ENCODE measurements at places on chromosomes 7 and 10.

DNA sequence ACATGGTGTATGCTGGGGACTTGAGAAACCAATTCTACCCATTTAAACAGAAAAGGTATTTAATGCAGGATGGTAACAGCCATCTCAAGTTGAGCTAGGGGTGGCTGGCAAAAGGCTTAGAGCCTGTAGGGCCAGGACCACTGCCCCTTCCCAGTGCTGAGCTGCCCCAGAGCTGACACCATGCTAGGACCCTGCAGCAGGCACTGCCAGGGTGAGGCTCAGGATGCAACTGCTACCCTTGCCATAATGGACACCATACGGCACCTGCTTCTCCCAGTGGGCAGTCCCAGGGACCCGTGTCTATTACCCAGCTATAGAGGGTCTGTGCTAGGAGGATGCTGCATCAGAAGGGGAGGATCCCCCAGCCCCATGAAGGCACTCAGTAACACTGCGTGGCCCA lies 160.7 kb upstream of the ADCY1 start:
- no peak for DNase-seq

DNA sequence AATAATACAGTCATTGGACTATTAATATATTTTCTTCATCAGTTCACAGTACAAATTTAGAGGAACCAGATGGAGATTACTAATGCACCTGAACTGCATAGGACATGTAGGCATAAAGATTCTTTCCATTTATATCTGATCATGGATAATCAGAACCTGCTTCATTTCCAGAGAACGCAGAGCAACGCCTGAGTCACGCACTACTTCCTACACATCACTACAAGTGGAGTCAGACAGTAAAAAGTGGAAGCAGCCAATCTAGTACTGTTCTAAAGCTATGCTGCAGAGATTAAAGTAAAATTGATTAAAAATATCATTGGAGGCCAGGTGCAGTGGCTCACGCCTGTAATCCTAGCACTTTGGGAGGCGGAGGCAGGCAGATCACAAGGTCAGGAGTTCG lies 43.3 kb downstream of the BRI3 start:
- no peak for DNase-seq

- DNase-seq, result no peak
Measured at GRCh38 chr10:79270466-79271246, 76.6 kb upstream of the PPIF start.

DNA sequence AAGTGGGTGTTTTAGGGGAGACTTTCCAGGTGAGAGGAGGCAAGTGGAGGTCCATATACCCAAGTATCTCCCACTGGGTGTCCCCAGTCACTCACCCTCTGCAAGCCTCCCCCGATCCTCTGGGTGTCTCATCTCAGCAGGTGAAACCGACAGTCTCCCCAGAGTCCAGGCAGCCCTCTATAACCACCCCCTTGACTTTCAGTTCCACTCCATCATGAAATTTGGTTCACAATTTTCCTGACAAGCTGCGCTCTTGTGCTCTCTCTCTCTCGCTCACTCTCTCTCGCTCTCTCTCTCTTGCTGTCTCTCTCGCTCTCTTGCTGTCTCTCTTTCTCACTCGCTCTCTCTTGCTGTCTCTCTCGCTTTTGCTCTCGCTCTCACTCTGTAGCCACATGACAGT lies 8.1 kb upstream of the RABGEF1 start:
- DNase-seq, result no peak

DNA sequence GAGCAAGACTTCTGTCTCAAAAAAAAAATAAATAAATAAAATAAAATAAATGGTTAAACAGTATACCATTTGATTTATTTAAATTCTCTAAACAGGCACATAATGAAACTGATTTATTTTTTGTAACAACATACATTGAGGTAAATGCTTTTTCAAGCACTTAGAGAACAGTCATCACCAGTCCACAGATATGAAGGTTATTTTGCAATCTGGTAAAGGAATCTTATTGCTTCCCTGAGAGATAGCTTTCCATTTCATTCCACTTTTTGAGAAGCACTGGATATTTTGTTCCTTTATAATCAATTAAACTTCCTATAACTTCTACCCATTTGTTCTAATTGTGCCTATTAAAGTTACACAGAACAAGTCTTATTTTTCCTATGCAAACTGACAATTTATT lies 5.2 kb downstream of the CEP55 start:
- no peak for DNase-seq

GRCh38 chr7:158428131-158428836 lies 159.3 kb downstream of the PTPRN2 start:
- DNase-seq, result no peak

DNA sequence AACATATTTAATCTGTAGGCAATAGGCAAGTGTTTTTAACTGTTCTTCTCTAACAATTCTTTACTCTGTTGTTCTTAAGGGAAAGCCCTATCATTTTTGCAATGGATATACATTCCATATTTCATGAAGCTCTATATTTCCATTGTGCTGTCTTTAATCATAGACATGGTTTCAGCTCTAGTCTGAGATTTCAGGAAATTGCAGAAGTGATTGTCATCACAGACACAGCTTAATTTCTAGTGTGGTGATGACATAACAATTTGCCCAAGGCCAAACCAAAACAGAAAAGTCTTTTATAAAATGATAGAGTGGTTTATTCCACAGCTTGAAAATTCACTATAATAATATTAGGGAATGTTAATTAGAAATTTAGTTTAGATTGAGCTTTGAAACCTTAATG lies 494.1 kb upstream of the SEMA3A start:
- DNase-seq, result no peak

- DNase-seq, result no peak
Measured at GRCh38 chr7:45084336-45084735, 4.4 kb downstream of the NACAD start.

Data from CD4-positive, alpha-beta T cell treated with Interleukin-4 for 1 hour (primary cell).